ENCODE measurements at places on chromosomes 3 and 15.

GRCh38 chr15:99956820-99957641 is 223.8 kb upstream of the LYSMD4 start:
- DNase-seq, result no peak

GRCh38 chr3:23776352-23776891 is 29.3 kb upstream of the UBE2E1 start:
- no peak for DNase-seq

DNA sequence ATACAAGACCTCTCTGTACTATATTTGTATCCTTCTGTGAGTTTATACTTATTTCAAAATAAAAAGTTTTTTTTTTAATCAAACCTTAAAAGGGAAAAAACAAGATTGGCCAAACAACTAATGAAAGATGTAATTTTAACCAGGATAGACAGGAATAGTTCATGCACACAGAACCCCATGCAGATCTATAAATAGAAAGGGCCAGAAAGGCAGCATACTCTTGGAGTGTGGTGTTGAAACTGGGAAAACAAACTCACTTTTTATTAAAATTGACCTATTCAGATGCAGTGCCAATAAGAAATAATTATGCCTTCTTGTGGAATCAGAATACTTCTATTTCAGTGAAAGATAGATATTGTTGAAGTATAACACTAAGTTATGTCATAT is 204.6 kb downstream of the PLCL2 start:
- DNase-seq, result no peak

- DNase-seq, result no peak
Observed at GRCh38 chr3:183782576-183783276, 42.7 kb downstream of the MAP6D1 start.

DNA sequence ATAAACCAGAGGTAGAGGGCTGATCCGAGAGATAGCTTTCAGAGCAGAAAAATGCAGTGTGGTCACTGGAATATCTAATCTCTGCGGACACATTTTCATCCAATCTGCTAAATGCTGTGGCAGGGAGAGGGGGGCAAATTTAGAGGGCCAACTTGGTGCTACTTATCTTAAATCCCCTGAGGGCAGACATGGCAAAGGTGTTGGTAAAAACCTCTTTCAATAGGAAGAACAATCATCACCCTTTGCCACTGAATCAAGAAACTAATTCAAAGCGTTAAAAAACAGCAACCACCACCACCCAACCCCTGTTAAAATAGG is 152.9 kb downstream of the MECOM start:
- no peak for DNase-seq
